ENCODE measurements at places on chromosomes 5 and 9. TPM values are rescaled to one million over a fixed set of nuclear protein-coding genes. Genes with fewer than 3 reads are reported as not detected.
A peak's percentile ranks its signal among the peaks of the same experiment; 100 is the strongest.

DNA sequence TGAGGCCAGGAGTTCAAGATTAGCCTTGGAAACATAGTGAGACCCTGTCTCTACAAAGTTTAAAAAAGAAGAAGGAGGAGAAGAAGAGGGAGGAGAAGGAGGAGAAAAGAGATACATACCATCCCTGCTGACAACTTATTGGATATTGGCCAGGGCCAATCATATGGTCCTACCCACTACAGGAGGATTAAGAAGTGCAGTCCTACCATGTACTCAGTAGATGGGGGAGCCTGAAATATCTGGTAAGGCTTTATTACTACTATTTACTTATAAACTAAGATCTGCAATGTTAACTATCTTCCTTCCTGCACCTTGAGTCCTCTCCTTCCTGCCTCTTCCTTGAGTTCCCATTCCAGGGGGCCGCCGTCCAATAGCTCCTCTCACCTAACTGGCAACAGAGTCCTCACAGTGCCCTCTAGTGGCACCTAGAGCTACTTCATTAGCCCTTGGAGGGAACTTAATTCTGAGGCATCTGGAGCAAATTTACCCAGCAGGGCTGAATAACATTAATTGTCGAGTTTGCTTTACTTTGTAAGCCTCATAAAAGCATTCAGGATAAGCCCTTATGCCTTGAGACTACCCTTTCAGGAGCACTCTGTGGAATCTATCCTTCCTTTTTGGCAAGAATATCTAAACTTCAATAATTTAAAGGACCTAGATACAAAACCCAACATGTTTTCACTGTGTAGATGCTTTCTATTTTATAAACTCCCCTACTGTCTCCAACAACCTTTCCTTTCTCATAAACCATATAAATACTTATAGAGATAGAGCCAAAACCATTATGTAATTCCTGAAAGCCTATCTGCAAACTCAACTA, 39.1 kb upstream of the RANBP6 start:
- peak; percentile 68 for DNase-seq

GRCh38 chr9:90665072-90665471, 22.4 kb upstream of the DIRAS2 start:
- no peak for DNase-seq

DNA sequence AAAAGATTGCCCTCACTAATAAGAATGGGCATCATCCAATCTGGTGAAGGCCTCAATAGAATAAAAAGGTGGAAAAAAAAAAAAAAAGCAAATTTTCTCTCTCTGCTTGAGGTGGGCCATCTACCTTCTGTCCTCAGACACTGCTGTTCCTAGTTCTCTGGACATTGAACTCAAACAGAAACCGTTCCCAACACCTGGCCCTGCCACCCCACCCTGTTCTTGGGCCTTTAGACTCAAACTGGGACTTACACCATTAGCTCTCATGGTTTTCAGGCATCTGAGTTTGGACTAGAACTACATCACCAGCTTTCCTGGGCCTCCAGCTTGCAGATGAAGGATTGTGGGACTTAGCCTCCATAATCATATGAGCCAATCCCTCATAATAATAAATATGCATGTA, 71.0 kb downstream of the SSBP2 start:
- DNase-seq, result no peak

DNA sequence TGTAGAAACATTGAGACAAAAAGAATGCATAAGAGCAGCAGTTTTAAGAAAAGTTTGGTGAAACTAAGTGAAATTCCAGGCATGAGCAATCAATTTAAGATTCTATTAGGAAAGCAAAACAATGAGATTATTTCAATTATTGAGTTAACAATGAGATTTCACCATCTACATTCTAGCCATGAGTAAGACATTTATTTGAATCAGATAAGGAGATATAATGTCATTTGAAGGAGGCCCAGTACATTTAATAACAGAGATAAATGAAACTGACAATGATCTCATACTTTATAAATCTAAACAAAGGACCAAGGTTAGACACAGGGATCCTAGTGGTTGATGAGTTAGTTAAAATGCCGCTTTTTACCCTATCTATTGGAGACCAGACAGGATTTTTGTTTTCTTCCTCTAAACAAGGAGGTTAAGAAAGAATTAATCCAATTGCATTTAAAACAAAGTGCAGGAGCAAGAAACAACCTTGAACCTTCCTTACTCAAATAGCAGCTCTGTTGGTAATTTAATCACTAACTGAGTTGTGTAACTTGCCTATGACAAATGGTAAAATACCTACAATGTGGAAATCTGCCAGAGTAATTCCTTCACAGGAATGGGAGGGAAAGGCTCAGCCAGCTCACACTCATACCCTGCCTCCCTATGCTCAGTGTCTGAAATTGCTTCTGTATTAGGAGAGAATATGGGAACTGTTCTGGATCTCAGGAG, 103.5 kb upstream of the NR3C1 start:
- no peak for DNase-seq

DNA sequence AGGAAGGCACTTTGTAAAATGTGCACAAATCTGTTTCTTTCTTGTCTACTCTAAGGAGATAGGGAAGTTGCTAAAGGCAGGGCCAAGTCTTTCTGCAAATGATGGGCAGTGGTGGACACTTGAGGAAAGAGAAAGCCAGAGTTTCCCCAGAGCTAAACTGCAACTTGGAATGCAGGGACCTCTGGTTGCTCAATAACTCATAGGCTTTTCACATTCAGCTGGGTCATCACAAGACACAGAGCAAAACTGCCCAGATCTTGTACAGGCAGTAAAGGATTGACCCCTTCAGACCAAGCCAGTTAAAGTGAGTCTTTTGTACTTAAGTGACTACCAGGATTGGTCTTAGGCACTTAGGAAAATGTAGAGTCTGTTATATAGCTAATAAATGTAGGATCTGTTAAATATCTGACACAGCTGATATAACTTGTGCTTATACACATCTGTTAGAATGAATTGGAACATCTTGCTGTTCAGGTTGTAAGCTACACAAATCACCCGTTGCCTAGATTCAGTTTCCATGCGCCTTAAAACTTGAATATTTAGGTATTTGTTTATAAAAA, 13.5 kb upstream of the AGXT2 start:
- DNase-seq, result no peak

DNA sequence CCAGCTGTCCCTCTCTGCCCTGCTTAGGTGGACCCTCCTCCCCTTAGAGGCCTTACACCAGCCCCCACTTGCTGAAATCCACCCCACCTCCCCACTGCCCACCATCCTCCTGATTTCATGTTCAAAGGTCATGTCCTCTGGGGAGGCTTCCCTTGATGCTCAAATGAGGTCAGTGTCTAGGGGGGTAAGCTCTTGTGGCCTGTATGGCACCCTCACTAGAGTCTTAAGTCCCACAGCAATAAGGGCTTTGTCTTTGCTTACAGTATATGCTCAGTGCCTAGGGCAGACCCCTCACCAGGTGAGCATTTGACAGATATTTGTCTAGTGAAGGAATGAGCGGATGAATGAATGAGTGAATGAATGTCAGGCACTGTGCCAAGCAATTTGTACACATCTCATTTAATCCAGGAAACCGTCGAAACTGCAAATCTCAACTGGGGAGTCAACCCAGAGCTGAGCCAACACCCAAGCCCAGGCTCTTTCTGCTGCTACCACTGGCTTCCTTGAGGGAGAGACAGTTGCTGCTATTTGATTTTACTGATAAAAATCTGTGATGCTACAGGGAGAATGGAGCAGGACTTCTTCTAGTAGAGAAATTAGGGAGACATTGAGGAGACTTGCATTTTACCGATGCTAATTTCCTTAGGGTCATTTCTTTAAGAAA, 101.9 kb downstream of the IQGAP2 start:
- no peak for DNase-seq

GRCh38 chr5:174607205-174607604, 117.2 kb upstream of the MSX2 start:
- no peak for DNase-seq

- no peak for DNase-seq
Measured at GRCh38 chr9:94805051-94805489, 78.6 kb downstream of the AOPEP start.

DNA sequence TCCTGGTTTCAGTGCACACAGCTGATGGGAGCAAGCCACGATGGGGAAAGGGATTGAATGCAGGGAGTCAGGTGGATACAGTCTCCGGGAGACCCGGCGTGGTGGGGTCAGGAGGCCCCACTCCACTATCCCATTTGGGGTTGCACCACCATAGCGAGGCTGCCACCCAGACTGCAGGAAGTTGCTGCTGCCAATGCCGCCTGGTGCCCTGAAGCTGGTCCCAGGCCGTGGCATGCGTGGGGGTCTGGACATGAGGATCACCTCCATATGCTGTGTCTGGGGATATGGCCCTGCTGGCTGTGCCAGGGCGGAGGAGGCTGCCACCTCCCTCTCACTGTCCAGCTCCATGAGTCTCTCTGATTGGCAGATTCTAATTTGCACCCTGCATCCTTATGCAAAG, 45.3 kb downstream of the COL5A1 start:
- no peak for DNase-seq

GRCh38 chr5:6567835-6568234, 65.0 kb downstream of the NSUN2 start:
- DNase-seq, result no peak

GRCh38 chr9:122191584-122191983, 31.9 kb downstream of the MORN5 start:
- DNase-seq, result no peak

GRCh38 chr5:62649476-62650113, 71.0 kb downstream of the LRRC70 start:
- no peak for DNase-seq

DNA sequence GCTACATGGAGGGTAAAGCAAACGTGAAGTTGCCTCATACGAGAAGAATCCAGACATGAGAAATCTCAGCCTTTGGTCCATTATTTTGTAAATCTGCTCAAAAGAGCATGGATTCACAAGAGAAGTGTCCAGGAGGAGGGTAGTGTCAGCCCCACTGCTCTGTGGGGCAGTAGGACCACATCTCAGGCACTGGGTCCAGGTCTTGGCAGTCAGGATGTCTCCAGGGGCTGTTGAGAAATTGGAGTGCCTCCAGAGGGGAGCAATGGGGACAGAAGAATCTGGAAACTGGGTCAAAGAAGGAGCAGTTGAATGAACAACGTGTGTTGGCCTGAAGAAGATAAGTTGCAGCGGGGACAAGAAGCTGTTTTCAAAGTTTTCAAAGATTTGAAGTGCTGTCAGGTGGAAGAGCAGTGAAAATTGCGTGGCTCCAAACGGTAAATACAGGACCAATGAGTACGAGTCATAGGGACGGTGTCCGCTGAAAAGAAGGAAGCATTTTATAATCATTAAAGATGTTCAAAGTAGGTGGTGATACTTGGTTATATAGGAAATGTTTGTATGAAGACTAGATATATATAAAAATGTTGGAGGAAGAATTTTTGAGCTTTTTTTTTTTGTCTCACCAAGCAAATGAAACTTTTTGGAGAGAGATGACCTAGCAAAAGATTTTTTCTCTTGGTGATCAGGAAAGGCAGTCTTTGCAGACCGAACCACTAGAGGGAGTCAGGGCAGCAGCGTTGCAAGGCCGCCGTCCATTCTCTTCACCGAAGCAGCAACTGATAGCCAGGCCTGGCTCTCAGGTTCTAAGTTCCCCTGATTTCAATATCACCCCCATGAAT, 57.1 kb upstream of the ZBED3 start:
- no peak for DNase-seq

- no peak for DNase-seq
Measured at GRCh38 chr9:2849941-2850340, 6.0 kb upstream of the PUM3 start.

DNA sequence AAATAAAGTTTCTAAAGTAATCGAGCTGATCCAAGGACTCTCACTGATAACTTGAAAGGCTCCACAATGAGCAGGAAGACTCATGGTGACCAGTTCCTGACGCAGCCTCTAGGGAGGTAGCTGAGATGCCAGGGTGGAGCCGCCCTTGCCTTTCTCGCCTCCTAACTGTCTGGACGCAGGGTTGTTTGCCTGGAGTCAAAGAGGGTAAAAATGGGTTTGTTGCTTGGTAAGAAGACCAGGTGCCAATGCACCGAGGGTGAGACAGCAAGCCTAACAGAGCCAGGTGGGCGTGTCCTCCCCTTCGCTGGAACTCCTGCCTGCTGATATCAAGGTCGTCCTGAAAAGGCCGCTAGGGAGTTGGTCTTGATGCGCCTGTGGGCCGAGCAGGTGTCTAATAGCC, 48.6 kb upstream of the FCN1 start:
- DNase-seq, result no peak

GRCh38 chr9:123282362-123283047, 14.1 kb upstream of the STRBP start:
- DNase-seq, result no peak

DNA sequence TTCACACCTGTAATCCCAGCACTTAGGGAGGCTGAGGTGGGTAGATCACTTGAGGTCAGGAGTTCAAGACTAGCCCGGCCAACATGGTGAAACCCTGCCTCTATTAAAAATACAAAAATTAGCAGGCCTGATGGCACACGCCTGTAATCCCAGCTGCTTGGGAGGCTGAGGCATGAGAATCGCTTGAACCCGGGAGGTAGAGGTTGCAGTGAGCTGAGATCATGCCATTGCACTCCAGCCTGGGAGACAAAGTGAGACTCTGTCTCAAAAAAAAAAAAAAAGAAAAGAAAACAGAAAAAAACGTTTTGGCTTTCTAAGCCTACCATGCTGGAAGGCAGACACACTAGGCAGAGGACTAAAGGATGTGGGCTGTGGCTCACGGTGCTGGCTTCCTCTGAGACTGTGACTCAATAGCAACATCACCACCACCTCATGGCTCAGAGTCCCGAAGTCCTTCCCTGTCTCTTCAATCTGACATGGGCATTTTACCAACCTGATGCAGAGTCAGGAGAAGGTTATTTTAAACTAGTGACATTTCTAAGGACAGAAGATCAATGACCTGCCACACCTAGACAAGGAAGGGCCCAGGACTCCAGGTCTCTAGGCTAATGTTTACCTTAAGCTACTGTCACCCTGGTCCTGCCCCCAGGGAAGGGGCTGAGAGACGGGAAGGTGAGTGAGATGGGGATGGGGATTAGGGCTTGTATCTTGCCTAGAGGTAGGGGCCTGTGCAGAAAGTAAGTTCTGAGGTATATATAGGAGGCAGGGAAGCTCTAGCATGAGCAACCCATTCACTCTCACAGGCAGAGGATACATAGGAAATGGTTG, 3.7 kb downstream of the ECSCR start:
- DNase-seq, result no peak

- DNase-seq, result no peak
Measured at GRCh38 chr5:20536813-20537212, 548.8 kb upstream of the CDH18 start.

DNA sequence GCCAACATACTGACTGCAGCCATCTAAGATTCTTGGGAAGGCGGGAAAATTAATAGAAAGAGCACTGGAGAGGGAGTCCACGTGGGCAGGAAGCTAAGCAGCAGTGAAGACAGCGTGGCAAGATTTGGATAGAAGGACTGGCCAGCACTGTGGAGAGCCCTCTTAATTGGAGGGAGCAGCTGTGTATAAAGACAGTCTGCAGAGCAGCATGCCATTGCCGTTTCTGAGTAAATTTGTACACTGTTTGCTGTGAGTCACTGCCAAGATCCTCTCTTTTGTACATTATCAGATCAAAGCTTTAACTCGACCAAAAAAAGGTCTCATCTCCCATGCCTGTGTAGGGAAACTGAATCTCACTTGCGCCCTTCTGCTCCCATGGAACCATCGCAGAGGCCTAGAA, 45.3 kb downstream of the INSYN2B start:
- no peak for DNase-seq

Gene BTNL8
- 0.84 TPM for polyA plus RNA-seq

Gene PCDHA9
- not detected for polyA plus RNA-seq

Gene FAM221B
- 0.08 TPM for polyA plus RNA-seq

Gene ALDOB
- polyA plus RNA-seq, result 706 TPM

Gene SMIM33
- not detected for polyA plus RNA-seq

Gene ZNF658
- polyA plus RNA-seq, result 8.3 TPM

Gene SLC6A7
- not detected for polyA plus RNA-seq

Gene TTC23L
- polyA plus RNA-seq, result 3.5 TPM

Gene QRFP
- 0.32 TPM for polyA plus RNA-seq
